Stomach (tissue), 19 donors: ENCODE measurements at places on chromosomes 4 and X. TPM values are rescaled to one million over a fixed set of nuclear protein-coding genes. Genes with fewer than 3 reads are reported as not detected.

Gene GLOD5
- not detected for total RNA-seq

Gene CITED1
- not detected for total RNA-seq

Gene AIFM1
- total RNA-seq: 19.3 TPM

Gene S100G
- not detected for total RNA-seq

Gene RGN
- total RNA-seq: 3.5 TPM

Gene JCHAIN
- total RNA-seq: 5.5 TPM

- DNase-seq: no peak
These were observed 18.3 kb upstream of the PITX2 start for GRCh38 chr4:110641218-110641617.

- DNase-seq: no peak
These were observed 250.4 kb downstream of the GPM6A start for GRCh38 chr4:175561696-175562095.

Gene SH3BGRL
- total RNA-seq: 72.6 TPM

- no peak for DNase-seq
These were observed 459.5 kb downstream of the RAPGEF2 start for GRCh38 chr4:159562366-159562765.

Gene SLC34A2
- total RNA-seq: not detected

Gene RIBC1
- total RNA-seq: not detected
